ENCODE measurements at places on chromosomes 12 and 14. TPM values are rescaled to one million over a fixed set of nuclear protein-coding genes. Genes with fewer than 3 reads are reported as not detected.

DNA sequence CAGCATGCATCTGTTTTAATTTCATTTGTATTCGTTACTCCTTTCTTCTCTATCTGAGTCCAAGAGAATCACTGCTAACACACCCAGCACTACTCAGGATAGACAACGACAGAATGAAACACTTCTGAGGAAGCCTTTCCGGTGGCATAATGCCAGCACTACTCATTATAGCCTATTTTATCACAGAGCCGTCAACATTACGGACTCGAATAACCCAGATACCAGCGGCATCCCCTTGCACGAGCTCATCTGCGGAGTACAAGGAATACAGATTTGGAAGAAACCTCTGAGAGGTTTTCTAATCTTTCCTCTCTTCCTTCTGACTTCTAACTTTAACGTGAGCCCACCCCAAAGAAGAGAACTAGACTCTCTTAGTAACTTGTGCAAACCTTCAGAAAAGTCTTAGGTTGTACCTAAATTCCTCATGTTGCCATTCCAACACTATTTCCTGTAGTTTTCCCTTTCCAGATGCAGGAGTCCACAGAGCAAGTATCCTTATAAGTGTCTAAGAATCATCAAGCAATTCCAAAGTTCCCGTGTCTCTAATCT is 248.1 kb downstream of the APAF1 start:
- DNase-seq = no peak

PPP2R5C gene
- total RNA-seq = 202 TPM

DNA sequence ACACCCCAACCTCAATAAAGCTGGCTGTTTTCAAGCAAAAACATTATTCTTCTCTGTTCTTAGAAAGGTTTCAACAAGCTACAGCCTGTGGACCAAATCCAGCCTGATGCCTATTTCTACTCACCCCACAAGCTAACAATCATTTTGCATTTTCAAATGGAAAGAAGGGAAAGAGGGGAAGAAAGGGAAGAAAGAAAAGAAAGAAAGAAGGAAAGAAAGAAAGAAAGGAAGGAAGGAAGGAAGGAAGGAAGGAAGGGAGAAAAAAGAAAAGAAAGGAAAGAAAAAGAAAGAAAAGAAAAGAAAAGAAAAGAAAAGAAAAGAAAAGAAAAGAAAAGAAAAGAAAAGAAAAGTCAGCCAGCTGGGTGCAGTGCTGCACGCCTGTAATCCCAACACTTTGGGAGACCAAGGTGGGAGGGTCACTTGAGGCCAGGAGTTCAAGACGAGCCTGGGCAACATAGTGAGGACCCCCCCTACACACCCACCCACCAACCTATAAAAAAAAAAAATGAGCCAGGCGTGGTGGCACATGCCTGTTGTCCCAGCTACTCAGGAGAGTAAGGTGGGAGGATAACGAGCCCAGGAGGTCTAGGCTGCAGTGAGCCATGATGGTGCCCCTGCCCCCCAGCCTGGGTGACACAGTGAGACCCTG is 26.3 kb downstream of the SCARB1 start:
- no peak for DNase-seq

PIWIL1 gene
- total RNA-seq = not detected

All from cardiac septum (tissue), 1 donor.